ENCODE measurements at places on chromosomes 16 and 17.

- DNase-seq = no peak
Observed at GRCh38 chr16:30647274-30647571, 3.5 kb upstream of the PRR14 start.

DNA sequence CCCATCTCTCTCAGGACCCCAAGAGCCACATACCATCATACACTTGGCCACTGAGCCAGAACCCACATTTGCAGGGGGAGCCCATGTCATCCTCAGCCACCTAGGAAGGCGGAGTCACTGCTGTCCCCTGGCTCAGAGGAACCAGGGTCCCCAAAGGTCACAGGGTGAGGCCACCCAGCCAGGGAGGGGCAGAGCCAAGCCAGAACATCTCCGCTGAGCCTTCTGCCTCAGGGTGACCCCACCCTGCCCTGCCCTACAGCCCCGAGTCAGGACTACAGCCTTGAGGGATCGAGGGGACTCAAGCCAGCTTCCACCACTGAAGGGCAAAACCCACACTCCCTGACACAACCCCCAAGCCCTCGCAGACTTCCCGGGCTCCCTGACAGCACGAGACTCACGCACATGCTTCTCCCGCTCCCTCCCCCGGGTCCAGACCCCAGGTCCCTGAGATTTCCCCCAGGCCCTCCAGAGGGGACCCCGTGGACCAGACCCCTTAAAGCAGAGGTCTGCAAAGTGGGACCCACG lies 17.4 kb downstream of the PIEZO1 start:
- no peak for DNase-seq

GRCh38 chr17:76296186-76296585 lies 11.9 kb downstream of the QRICH2 start:
- DNase-seq = peak; percentile 16

GRCh38 chr16:71626018-71626857 lies at the start of gene MARVELD3:
TSS of gene MARVELD3 (plus strand) at chr16:71626184. CDS start at chr16:71626230, 46 bp downstream.
- DNase-seq = peak; percentile 76

GRCh38 chr17:34484193-34484733 lies 95.1 kb upstream of the TMEM132E start:
- DNase-seq = no peak

All from posterior cingulate gyrus (tissue), 11 donors.